ENCODE measurements at places on chromosomes 7 and 10.

- no peak for DNase-seq
Observed at GRCh38 chr10:133420579-133420978, 3.8 kb downstream of the SPRN start.

DNA sequence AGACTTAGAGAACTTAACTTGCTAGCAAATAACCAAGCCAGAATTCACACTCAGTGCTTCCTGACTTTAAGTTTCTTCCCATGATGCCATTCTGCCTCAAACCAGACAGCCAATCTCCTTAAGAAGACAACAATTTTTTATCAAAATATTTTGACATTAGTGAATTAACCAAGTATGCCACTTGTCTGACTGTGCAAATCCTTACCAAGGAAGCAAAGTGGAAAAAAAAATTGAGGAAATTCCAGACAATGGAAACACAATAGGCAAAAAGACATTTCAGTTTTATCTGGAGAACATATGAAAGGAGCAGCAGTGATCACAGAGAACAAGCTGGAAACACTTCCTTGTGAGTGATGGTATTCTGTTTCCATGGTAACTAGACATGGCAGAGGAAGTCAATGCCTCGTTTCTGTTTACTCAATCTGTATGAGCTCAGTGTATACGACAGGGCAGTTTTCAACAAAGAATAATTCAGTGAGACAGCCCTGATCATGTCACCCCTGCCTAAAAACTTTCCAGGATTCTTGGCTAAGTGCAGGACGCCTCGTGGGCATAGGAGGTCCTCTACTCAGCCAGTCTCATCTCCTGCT is 114.2 kb downstream of the DYNC1I1 start:
- no peak for DNase-seq

GRCh38 chr10:29926693-29927048 is 132.7 kb downstream of the JCAD start:
- DNase-seq = no peak

- DNase-seq = no peak
Observed at GRCh38 chr7:149860821-149861727, 12.7 kb upstream of the ATP6V0E2 start.

DNA sequence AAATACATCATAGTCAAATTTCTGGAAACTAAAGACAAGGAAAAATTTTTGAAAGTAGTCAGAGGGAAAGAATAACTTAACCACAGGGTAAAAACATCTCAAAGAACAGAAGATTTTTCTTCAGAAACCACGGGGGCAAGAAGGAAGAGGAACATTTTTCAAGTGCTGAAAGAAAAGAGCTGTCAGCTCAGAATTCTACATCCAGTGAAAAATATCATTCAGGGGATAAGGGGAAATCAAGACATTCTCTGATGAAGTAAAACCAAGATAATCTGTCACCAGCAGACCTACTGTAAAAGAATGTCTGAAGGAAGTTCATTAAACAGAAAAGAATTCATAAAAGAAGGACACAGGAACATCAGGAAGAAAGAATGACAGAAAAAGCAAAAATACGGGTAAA is 111.2 kb upstream of the TMEM72 start:
- DNase-seq = no peak

- DNase-seq = no peak
Observed at GRCh38 chr10:113132591-113133121, 182.6 kb downstream of the TCF7L2 start.

DNA sequence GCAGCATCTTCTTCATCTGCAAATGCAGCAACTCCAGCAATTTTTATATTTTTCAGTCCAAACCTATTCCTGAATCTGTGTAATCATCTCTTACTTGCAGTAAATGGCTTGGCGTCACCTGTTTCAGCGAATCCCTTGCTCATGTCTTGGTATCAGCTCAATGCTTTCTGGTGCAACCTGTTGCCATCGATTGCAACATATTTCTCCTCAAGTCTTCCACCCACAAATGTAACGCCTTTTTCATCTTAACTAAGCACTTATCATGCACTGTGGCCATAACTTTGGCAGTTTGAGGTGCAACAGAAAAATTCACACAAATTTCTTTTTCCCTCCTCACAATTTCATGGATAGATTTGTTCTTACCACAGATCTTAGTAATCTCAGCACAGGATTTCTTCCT is 168.3 kb downstream of the HERPUD2 start:
- DNase-seq = no peak

- DNase-seq = no peak
Observed at GRCh38 chr7:91812388-91812787, 68.1 kb downstream of the MTERF1 start.

All from stimulated activated CD4-positive, alpha-beta T cell treated with anti-CD3 and anti-CD28 coated beads, Interleukin-4, amount 100 ng/mL, for 48 hours (primary cell).